ENCODE measurements at places on chromosomes 5 and 9. TPM values are rescaled to one million over a fixed set of nuclear protein-coding genes. Genes with fewer than 3 reads are reported as not detected.

Gene TNFAIP8
- total RNA-seq: 12.4 TPM

Gene EFNA5
- total RNA-seq: 10.2 TPM

Gene F2R
- 19.9 TPM for total RNA-seq

DNA sequence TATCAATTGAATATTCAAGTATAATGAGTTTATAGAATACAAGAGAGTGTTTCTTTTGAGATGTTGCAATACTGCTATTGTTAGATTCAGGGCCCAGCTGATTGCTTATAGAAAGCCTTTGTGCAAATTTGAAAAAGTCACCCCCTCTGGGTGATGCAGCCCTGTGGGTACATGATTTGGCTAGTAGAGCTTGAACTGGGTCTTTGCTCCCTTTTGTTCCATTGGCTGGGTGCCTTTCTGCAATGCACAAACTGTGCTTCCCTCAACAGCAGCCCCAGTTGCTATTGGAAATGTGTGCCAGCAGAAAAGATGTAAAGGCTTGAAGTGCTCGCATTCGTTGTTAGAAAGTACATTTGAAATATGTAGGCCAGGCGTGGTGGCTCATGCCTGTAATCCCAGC, 61.8 kb upstream of the CEMIP2 start:
- DNase-seq: no peak

DNA sequence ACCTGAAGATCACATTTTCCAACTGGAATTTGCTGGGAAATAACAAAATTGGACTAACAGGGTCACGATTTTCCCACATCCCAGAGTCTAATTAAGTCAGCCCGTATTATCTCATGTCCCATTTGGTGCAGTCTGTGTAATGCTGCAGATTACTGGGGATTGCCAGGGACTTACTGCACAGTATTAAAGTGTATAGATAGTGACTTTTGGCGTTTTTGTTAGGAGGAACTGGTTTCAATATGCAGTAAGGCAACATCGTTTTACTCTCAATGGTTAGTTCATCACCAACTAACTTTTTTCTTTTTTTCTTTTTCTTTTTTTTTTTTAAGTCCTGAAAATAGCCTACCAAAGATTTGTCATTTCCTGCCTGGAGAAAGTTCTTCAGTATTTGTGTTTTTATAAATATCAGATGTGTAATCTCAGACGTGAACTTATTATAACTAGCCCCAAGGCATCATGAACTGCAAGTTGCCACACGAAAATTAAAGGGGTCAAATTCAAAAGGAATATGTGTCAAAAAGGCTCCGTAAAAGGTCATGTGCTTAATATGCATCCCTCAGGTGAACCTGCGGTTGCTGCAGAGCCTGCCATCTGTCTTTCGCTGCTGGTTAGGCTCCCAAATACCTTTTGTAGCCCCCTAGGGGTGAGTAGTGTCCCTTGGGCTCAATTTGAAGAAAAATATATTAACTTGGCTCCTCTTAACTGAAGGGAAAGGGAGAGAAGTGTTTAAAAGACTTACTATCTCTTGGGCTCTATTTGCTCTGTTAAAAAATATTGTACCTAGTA, 176.7 kb upstream of the ADAMTSL1 start:
- DNase-seq: no peak

DNA sequence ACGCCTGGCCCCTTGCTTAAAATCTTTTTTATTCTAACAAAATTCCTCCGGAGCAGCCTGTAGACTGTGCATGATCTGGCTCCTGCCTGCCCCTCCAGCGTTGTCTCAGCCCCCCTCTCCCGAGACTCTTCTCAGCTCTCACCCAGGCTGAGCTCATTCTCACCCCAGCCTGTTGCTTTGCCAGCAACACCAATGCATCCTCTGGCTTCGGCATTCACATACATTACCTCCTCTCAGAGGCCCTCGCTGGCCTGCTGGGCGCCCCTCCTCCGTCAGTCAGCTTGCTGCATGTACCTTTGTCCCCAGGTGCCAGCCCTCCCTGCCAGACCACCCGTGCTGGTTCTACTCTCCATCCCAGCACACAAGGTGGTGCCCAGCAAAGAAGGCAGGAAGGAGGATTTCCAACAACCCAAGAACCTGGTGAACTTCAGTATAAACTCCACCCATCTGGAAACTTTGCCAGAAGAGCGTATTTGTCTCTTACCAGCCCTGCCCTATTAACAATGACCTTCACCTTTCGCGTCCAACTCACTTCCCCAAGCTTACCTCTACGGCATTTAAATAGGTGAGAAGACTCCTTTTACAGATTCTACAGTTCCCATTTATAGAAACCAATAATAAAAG, 35.0 kb downstream of the MYO10 start:
- DNase-seq: no peak

DNA sequence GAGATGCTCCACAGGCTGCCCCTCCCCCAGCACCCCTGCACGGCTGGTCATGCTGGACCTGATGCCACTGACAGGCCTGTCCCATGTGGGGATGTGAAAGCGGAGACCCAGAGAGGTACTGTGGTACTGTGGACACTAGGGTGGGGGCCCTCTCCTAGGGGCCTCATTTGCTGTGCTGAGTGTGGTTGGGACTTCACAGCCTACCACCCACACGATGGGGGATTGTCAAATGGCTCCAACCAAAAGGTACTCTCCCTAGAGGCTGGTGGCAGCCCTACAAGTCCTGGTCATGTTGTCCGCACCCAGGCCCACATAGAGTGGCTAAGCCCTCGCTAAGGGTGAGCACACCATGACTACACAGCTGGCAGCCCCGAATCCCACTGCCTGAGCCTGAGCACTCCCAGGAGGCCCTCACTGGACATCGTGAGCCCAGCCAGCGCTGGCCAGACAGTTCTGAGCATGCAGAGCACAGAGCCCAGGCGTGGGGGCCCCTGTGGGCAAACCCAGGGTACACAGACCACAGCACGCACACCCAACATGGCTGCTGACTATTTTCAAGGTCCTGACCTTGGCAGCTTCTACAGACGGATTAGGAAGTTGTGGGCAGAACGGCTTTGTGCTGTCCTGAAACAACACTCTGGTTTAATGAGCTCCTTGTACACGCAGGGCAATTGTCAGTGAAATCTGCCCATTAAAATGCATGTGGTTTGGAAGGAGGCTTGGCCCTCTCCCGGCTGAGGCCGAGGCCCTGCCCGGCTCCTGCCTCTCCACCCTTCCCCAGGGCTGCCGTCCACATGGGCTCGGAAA, 214.1 kb downstream of the HSPA4 start:
- no peak for DNase-seq
